ENCODE measurements at places on chromosomes 3 and 15.
A peak's percentile ranks its signal among the peaks of the same experiment; 100 is the strongest.

GRCh38 chr3:10287936-10288574, 4.7 kb downstream of the GHRL start:
- H3K4me3 ChIP-seq = no peak overlapping the region
- no peak overlapping the region for H3K27ac ChIP-seq
- no peak for DNase-seq
- H3K27me3 ChIP-seq = no peaks in the 10 kb centered on the region
- peaks cover 22% of the 10 kb centered on the region for H3K4me1 ChIP-seq

- no peaks in the 10 kb centered on the region for H3K36me3 ChIP-seq
- no peak overlapping the region for H3K4me3 ChIP-seq
- no peaks in the 10 kb centered on the region for H3K27me3 ChIP-seq
- H3K27ac ChIP-seq = no peak overlapping the region
- no peaks in the 10 kb centered on the region for H3K4me1 ChIP-seq
Measured at GRCh38 chr3:145471976-145472375, 689.0 kb downstream of the PLOD2 start.

DNA sequence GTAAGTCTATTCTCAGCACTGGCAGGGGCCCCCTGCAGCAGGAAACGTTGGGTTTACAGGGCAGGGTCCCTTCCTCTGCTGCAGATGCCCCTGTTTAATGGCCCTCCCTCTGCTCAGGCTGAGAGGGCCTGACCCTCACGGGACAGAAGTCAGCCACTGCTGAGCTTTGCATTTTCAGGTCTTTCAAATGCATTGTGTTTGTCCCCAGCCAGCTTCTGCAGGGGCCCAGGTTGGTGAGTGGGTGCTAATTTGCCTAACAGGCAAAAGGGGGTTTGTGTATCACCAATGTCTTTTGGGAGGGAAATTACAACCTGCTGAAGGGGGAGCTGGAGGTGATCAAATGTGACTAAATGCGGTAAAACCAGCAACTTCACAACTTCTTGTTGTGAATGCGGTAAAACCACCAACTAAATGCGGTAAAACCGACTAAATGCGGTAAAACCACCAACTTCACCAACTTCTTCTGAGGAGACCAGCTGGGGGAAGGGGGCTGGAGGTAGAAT, 44.8 kb upstream of the UBE2E1 start:
- H3K27ac ChIP-seq = no peak overlapping the region
- H3K27me3 ChIP-seq = no peaks in the 10 kb centered on the region
- H3K4me1 ChIP-seq = peaks cover 2% of the 10 kb centered on the region
- DNase-seq = no peak
- H3K36me3 ChIP-seq = no peaks in the 10 kb centered on the region
- no peak overlapping the region for H3K4me3 ChIP-seq

GRCh38 chr15:79724312-79724711, 172.5 kb downstream of the MTHFS start:
- no peak for DNase-seq
- H3K4me1 ChIP-seq = no peaks in the 10 kb centered on the region
- no peak overlapping the region for H3K4me3 ChIP-seq
- H3K36me3 ChIP-seq = no peaks in the 10 kb centered on the region

GRCh38 chr3:14267976-14268375, 89.4 kb downstream of the LSM3 start:
- DNase-seq = no peak
- H3K4me1 ChIP-seq = peaks cover 25% of the 10 kb centered on the region
- H3K27me3 ChIP-seq = peaks cover 40% of the 10 kb centered on the region
- H3K4me3 ChIP-seq = no peak overlapping the region
- no peaks in the 10 kb centered on the region for H3K36me3 ChIP-seq

DNA sequence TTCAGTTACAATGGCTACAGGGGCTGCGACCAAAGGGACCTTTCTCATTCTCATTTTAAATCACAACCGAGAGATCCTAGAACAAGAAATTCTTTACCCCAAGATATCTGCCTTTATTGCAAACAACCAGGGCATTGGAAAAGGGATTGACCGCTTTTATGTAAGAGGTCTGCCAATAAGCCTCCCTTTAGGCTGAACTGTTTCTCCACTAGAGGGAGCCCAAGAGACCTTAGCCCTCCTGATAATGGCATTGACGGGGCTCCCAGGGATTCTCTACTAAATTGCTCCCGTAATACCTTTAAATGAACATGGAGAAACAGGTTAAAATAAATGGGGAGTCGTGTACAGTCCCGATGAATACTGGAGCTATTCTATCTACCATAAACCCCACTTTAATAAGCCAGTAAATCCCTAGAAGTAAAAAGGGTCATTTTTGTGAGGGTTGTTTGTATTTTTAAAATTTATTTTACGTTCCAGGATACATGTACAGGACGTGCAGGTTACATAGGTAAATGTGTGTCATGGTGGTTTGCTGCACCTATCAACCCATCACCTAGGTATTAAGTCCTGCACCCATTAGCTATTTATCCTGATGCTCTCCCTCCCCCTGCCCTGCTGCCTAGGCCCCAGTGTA, 7.5 kb upstream of the IGSF10 start:
- H3K27ac ChIP-seq = no peak overlapping the region
- H3K4me3 ChIP-seq = no peak overlapping the region
- DNase-seq = peak; percentile 69
- H3K4me1 ChIP-seq = no peaks in the 10 kb centered on the region
- no peaks in the 10 kb centered on the region for H3K36me3 ChIP-seq
- H3K27me3 ChIP-seq = no peaks in the 10 kb centered on the region

- H3K4me1 ChIP-seq = no peaks in the 10 kb centered on the region
- H3K36me3 ChIP-seq = no peaks in the 10 kb centered on the region
- no peak for DNase-seq
- H3K4me3 ChIP-seq = no peak overlapping the region
Measured at GRCh38 chr3:11022115-11022514, 29.6 kb downstream of the SLC6A1 start.

- H3K27me3 ChIP-seq = no peaks in the 10 kb centered on the region
- no peaks in the 10 kb centered on the region for H3K4me1 ChIP-seq
- H3K36me3 ChIP-seq = peaks cover 64% of the 10 kb centered on the region
- H3K4me3 ChIP-seq = no peak overlapping the region
- no peak overlapping the region for H3K27ac ChIP-seq
Measured at GRCh38 chr15:52656412-52656811, 22.8 kb downstream of the ATOSA start.

GRCh38 chr3:184238246-184238818, 8.9 kb downstream of the VWA5B2 start:
- no peak for DNase-seq
- peaks cover 7% of the 10 kb centered on the region for H3K4me1 ChIP-seq
- H3K36me3 ChIP-seq = peaks cover 24% of the 10 kb centered on the region
- H3K27ac ChIP-seq = no peak overlapping the region
